ENCODE measurements at places on chromosomes 3 and 15.

- no peak for DNase-seq
Observed at GRCh38 chr3:51304230-51304629, 80.9 kb upstream of the MANF start.

DNA sequence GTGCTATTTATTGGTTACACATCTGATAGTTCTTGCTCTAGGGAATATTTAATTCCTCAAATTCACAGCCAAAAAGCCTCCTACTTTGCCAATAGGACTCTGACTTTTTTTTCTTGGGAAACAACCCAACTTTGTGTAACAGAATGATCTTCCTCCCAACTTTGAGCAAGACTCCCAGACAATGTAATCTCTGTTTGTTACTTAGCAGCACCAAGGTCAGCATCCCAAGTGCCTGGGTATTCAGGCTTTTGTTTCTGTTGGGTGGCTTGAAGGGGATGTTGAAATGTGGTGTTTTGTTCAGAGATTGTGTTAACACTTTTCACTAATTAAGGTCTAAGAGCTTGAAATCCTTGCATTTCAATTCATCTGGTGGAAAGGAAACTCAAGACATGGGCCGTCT lies 115.8 kb downstream of the ADAMTS9 start:
- DNase-seq: no peak

- DNase-seq: no peak
Observed at GRCh38 chr3:189038773-189039745, 132.7 kb upstream of the TPRG1 start.

DNA sequence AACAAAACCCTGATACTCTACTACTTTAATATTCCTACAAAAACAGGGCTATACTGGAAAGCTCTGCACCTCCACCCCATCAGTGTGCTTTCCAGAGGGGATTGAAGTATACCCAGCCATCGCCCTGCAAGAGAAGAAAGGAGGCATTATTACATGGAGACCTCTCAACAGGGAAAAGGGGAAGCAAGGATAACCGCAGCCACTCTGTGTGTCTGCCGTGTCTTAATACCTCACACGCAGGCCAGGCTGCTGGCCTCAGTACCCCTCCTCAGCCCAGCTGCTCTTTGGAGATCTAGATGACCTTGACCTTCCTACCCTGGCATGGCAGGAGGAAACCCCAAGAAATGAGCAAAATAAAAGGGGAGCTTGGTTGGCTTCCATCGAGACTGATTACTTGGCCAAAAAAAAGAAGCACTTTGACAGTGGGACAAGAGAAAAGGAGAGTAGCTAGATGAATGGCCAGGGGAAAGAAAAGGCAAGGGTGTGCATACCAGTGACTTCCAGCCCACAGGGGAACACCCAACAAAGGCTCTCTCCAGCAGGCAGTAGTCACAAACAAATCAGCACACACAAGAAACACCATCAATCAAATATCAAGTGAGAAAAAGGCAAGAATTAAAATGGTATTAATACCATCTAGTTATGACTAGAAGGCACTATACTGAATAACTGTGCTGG lies 129.4 kb downstream of the STT3B start:
- no peak for DNase-seq

DNA sequence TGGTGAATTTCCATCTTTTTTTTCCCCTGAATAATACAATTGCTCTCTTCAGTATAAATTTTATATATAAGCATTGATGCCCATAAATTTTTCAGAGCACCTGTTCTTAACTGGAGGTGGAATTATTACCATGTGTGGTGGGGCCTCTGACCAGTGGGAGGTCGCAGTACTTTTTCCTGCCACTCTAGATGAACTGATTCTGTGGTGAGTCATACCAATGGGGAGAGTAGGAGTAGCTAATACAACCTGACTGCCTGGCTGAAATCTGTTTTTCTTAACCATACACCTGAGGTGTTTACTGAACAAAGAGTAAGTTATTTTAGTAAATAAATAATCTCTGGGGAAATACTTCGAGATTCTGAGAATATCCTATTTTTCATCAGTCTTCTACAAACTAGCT lies 67.2 kb downstream of the UNC13C start:
- DNase-seq: no peak

DNA sequence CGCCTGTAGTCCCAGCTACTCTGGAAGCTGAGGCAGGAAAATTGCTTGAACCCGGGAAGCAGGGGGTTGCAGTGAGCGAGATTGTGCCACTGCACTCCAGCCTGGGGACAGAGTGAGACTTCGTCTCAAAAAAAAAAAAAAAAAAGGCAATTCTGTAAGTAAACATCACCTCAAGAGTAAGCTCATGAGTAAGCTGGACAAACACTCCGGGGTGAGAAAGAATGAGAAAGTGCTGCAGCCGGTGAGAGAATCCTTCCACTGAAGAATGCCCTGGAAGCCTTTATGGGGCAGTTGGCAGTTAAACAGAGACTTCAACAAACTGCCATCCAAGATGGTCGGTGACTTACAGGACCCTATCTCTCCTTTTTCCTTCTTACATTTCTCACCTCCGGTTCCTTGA lies 47.5 kb downstream of the FEZF2 start:
- DNase-seq: no peak

DNA sequence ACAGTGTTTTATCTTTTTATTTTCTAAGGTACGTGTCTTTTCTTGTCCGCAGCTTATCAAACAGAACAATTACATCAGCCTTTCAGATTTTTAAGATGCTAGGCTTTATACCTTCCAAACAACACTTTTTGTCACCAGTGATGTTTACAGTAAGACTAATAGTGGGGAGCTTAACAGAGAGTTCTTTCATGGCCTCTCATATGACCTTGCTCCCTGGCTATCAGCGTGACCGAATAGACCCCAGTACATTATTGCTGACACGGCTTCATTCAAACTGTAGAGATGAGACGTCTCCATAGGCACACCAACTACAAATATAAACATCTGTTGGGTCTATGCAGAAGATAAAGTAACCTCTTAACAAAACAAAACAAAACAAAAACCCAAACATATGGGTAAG lies 477.6 kb upstream of the KCNMB2 start:
- DNase-seq: no peak

DNA sequence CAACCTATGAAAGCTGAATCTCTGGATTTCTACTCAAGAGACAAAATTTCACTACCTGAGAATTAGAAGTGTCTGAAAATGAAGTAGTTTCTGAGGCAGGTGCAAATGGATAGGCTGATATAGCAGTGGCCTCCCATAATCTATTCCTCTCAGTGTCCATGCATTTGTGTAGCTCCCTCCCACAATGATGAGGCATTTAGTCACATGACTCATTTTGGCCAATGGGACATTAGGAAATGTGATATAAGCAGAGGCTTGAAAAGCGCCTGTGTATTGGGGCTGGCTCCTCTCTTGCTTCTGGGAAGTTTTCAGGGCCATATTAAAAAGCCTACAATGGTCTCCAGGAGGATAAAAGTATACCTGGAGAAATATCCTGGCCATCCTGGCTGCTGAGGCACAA lies 79.7 kb upstream of the MRPL3 start:
- no peak for DNase-seq

DNA sequence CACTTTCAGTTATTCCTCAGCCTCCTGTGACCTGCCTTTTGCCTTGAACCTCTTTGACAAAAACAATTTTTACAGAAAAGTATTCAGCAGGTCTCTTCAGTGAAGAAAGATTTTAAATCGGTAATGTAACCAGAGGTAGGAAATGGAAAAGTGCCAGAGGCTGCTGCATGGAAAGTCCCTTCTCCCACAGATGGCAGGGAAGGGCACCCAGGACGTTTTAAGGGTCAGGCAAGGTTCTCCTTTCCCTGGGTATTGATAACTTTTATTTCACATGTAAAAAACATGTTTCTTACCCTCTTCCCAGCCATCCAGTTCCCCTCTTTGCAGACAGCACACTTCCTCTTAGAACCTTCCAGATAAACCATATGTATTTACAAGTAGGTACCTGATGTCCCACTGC lies 185.6 kb downstream of the OR4M2 start:
- DNase-seq: no peak

- no peak for DNase-seq
Observed at GRCh38 chr15:67251318-67251717, 3.1 kb downstream of the AAGAB start.

DNA sequence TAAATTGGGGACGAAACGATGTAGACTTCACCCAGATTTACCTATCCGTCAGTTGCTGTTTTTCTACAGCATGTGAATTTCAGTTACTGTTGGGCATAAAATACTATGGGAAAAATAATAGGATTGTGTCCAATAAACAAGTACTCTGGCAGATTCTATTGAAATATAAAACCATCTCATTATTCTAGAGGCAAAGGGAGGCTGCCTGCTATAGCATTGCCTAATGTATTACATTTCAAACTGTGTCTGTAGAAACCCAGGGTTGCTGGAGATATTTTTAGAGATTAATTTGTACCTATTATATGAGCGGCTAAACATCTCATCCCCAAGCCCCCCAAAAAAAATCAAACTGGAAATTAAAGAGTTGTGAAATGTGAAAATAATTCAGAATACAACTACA lies 159.6 kb upstream of the IL12A start:
- DNase-seq: no peak

DNA sequence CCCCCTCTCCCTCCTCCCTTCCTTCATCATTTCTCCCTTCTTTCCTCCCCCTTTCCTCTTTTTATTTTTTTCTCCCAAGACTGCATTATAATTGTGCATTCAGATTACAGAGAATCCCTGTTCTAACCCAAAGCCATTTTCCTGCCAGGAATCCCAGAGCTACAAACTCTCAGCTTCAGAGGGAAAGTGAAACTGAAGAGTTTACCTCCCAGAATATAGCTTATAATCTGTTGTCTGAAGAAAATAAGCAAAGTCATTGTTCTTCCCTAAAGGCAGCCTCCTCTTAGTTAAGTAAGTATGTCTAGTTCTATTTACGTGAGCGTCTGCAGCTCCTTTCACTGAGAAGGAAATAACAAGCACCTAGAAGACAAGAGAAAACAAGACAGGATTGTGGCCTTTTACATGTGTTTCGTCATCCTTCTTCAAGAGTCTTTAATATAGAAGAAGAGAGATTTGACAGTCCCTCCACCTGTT lies 97.2 kb downstream of the CHST2 start:
- no peak for DNase-seq

DNA sequence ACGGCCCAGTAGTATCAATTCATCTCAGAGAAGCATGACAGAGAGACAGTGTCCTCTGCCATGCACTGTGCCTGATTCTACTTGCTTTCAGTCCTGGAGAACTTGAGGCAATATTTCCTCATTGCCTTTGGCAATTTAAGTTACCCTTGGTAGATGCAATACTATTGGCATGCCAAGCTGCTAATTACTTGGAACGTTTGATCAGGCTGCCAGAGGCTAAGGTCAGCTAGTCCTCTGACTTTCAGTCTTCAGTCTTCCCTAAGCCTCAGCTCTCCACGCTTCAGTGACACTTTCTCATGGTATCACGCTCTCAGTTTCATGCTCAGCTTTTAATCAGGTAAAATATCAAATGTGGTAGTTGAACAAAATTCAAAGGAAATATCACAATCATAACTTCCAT lies 13.1 kb upstream of the OSBPL11 start:
- DNase-seq: no peak

DNA sequence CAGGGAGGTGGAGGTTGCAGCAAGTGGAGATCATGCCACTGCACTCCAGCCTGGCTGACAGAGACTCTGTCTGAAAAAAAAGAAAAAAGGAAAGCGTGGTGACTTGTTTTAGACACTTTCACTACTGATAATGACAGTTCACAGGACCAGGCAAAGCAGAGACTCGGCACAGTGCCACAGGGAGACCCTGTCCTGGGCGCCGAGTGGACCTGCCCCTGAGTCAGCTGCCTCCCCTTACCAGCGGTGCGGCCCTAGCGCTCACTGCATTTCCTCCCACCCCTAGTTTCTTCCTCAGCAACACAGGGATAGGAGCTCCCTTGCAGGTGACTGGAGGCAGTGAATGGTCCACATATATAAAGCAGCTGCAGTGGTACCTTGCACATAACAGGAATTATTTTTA lies 38.7 kb upstream of the NSMCE3 start:
- DNase-seq: no peak

- DNase-seq: no peak
Observed at GRCh38 chr3:113431811-113432210, 9.5 kb downstream of the CFAP44 start.

DNA sequence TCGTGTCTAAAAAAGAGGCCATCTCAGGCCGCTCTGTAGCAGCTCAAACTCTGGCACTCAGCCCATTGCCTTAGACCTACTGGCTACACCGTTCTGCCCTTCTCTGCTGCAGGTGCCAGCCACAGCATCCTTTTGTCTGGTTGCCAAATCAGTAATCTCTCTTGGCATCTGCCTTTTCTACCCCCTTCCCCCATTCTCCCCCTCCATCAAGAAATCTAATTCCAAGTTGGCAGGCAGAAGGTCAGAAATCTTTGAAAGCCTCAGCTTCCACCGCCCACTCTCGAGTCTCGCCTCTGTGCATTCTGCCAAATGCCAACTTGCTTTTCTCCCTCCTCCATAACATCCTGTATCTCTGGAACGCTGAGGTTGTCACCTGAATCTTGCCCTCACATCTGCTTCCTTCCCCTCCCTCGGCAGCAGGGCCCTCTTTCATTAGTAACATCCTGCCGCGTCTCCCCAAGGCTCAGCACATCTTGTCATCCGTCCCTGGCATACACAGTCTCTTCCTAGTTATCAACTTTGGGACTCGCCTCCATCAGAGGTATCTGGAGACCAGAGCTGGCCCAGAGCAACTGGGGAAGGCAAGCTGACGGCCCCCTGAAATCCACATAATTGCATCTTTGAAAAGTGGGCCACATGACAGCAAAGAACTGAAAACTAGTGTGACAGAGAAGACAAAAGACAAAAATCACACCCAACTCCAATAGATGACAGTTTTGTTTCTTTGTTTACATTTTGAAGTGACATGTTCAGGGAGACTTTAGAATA lies 312.0 kb upstream of the CCDC54 start:
- DNase-seq: no peak

DNA sequence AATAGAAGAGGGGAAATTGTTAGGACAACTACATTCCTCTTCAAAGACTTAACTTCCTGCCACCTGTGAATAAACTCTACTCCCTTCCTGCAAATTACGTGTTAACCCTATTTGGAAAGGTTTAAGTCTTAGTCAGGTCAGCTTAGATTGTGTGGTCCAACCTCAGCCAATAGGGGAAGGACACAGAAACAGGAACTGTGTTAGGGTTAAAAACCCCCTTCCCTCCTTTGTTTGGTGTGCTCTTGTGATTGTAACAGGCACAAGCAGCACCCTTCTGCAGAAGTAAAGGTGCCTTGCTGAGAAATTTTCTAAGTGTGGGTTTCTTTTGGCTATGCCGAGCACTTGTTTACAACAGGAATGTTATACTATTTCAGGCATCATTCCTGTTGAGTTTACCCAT lies 45.0 kb upstream of the FSTL1 start:
- DNase-seq: no peak

GRCh38 chr15:63192619-63193206 lies 3.3 kb downstream of the RAB8B start:
- no peak for DNase-seq

Data from CD4-positive, alpha-beta T cell treated with Interleukin-2 at 100 ng/mL for 4 hours (primary cell).